Kidney (tissue), 22 donors: ENCODE measurements at places on chromosomes 6 and 20.

DNA sequence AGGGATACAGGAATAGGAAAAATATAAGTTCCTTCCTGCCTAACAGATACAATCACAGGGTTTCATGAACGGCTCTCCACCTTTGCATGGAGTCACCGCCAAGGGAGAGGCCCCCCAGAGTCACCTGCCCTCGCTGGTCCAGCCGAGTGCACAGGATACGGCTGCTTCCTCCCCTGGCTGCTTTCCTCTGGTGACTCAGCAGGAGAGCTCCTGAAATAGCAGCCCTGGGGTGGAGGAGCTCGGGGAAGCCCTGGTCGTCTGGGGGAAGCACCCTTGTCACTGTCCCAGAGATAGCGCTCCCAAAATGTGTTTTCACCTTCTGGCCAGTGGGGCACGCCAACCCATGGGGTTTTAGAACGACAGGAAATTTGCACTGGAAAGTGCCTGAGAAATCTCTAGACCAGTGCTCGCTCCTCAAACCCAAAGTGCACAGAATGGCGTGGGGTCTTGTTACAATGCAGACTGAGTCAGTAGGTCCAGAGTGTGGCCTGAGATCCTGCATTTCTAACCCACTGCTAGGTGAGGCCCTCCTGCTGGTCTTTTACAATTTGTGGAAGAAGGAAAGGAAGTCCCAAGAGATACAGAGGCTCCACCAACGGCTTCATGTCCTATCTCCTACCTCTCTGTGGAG lies 35.9 kb upstream of the FAM50B start:
- H3K4me3 ChIP-seq: no peak overlapping the region
- no peak overlapping the region for H3K27ac ChIP-seq
- no peaks in the 10 kb centered on the region for H3K36me3 ChIP-seq
- H3K4me1 ChIP-seq: no peaks in the 10 kb centered on the region
- DNase-seq: peak; percentile 21
- H3K27me3 ChIP-seq: no peaks in the 10 kb centered on the region

DNA sequence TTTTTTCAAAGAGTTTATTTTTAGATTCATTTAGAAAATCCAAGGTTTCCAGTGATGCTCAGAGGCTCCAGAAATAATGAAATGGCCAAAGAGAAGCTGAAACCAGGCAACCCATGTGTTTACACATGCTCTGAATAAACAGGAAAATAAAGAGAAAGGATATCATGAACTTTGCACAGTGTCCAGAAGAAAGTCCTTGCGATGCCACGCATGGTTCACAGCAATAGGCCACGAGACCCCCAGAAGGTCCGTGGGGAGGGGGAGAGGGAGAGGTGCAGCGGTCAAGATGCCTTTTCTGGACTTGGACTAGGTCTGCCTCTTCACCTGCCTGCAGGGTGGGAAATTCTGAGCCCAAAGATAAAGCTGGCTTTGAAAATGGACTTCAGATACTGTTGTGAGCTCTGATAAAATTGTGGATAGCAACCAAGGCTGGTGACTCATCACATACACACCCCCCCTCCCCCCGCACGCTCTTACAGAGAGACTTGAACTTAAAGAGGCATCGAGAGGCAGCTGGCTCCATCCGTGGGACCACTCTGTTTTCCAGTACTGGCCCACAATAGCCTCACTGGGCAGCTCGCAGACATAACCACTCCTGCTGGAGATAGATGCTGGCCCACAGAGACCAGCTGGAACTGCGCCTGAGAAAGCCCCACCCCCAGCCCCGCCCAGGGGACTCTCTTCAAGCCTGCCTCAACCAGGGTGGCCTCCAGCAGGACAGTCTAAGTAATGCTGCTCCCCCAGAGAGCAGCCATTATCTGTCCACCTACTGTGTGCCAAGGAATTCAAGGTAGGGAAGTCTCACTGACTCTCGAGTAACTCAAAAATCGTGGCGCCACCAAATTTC lies 21.2 kb upstream of the NFATC2 start:
- peaks cover 4% of the 10 kb centered on the region for H3K4me1 ChIP-seq
- H3K4me3 ChIP-seq: no peak overlapping the region
- peak; percentile 53 for DNase-seq

GRCh38 chr6:46325561-46326530 lies 155.1 kb upstream of the ENPP5 start:
- H3K27ac ChIP-seq: no peak overlapping the region
- no peak overlapping the region for H3K4me3 ChIP-seq
- H3K4me1 ChIP-seq: no peaks in the 10 kb centered on the region
- H3K36me3 ChIP-seq: no peaks in the 10 kb centered on the region
- DNase-seq: peak; percentile 33

DNA sequence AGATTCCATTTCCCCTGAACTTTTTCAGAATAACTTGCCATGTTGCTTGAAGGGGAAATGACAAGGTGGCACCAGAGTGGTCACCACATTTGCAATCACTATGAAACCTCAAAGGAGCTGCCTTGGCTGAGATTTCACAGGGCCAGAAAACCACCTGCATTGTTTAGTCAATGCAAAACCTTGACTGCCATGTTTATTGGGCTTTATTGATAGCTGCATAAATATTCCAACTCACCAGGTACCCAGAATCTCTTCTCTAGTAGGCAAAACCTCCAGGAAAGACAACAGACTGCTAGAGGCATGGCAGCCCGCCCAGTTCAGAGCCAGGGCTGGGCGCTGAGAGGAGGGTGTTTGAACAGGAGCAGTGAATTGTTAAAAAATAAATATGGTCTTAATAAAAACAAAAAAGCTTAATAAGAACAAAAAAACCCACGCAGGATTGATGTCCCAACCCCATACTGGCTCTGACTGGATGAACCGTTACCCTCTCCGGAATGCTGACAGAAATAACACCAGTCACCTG lies 375.6 kb downstream of the ZFAND3 start:
- no peak for DNase-seq
- H3K36me3 ChIP-seq: no peaks in the 10 kb centered on the region
- H3K4me1 ChIP-seq: no peaks in the 10 kb centered on the region
- H3K27me3 ChIP-seq: no peaks in the 10 kb centered on the region
- H3K4me3 ChIP-seq: no peak overlapping the region
- no peak overlapping the region for H3K27ac ChIP-seq

GRCh38 chr20:59731376-59731775 lies 127.0 kb downstream of the PHACTR3 start:
- DNase-seq: no peak
- H3K4me3 ChIP-seq: no peak overlapping the region
- H3K4me1 ChIP-seq: no peaks in the 10 kb centered on the region
- H3K36me3 ChIP-seq: no peaks in the 10 kb centered on the region
